ENCODE measurements at places on chromosomes 7 and 10.

DNA sequence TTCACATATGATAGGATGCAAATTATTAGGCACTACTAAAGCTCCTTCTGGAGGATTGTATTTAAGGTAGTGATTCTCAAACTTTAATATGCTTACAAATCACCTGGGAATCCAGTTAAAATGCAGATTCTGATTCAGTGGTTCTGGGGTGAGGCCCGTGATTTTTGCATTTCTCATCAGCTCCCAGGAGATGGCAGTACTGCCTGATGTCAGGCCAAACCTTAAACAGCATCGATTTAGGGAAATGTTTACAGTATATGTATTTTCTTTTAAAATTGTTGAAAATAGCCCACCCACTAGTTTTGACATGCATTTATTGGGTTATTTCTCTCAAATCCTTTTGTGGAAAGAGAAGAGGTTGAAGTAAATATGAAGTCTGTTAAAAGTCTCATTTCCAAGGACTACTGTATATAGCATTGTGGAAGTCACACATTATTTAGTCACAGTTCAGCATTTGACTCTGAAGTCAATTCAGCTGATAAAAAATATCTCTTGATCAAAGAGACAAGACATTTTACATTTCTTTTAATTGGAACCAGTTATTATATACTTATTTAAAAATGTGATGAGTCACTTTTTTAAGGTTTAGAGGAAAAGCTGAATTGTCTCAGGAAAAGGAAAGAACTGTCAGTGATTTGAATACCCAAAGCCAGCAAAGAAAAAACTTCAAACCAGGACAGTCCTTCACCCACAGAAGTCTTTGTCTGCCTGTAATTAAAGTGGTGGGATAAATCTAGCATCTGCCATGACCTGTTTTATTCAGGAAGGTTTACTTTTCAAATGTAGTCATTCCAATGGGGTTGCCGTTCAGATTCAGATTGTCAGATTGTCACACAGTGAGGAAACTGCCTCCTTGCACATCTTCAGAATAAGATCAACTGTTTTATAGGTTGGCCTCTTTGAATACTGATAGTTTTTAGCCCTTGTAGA, 21.1 kb upstream of the HBP1 start:
- DNase-seq = no peak

- no peak for DNase-seq
These were observed 813.2 kb upstream of the AUTS2 start for GRCh38 chr7:68785036-68785435.

DNA sequence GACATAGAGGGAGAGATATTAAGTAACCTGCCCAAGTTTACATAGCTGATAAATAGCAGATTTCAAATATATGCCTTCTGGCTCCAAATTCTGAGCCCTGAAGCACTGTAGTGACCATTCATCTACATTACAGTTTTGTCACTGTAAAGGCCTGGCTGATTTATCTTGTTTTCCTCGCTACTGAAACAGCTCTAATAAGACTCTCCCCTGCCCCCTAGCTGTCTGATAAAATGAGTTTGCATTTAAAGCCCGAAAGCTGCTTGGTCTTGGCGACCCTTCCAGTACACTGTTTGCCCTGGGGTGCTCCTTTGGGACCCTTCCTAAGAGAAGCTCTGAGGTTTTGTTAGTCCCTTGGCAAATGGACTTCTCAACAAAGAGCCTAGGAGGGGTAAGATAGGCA, 59.7 kb upstream of the RAB11FIP2 start:
- no peak for DNase-seq

GRCh38 chr10:84290235-84290634, 38.2 kb upstream of the CCSER2 start:
- no peak for DNase-seq

Data from HS-27A (cell line).